ENCODE measurements at places on chromosomes 16 and 17.
A peak's percentile ranks its signal among the peaks of the same experiment; 100 is the strongest.

DNA sequence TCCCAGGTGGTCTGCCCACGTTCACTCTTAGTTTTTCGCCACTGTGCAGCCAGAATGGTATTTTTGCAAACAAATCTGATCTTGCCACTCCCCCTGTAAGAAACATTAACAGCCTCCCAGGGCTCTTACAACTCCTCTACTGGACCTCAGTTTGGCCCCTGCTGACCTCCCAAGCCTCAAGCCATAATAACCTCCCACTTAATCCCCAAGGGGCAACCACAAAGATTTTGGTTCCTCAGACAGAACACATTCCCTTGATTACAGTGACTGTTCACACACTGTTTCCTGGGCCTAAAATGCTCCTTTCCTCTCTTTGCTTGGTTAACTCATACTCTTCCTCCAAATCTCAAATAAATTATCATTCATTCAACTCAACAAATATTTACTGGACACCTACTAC is 21.5 kb upstream of the CD300E start:
- no peak for DNase-seq

DNA sequence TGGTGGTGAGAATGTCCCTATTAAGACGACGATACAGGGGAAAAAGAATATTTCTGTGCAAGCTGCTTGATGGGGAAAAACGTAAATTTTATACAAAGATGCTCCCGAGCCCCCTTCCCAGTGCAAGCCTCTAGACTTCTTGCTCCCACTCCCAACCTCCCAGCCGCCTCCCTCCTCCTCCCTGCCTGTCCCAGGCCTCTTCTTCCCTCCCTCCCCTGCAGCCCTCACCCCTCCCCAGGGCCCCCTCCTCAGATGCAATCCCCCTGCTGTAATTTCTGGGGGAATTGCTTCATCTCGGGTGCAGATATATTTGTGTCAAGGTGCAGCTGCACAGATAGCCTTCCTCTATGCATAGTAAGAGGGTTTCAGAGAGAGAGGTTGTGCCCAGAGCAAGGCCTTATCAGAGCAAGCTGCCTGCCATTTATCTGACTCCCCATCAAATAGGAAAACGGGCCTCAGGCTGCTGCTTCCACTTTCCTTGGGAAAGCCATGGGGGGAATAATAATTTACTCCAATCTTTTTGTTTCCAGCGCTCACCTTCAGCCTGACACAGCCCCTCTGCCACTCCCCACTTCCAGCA is 47.4 kb upstream of the LHX1 start:
- DNase-seq = no peak

GRCh38 chr17:74249590-74250270 is 24.3 kb upstream of the DNAI2 start:
- no peak for DNase-seq

DNA sequence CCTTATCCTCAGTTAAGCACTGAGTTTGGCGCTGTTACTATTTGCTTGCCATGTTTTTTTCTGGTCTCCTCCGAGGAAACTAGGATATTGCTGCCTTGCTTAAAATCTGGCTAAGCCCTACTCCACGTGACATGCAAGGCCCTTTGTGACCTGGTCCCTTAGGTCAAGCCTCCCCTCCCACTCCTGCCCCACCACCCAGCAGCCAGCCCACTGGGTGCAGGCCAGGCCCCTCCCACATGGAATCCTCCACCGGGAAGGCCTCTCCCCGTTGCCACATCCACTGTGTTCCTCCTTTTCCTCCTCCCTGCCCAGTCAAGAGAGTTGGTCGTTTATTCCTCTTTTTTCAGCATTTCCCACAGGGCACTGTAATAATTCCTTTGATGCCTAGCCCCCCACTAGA is 16.2 kb downstream of the PSMD3 start:
- DNase-seq = no peak

- no peak for DNase-seq
These were observed 11.9 kb downstream of the FOXK2 start for GRCh38 chr17:82531431-82531881.

DNA sequence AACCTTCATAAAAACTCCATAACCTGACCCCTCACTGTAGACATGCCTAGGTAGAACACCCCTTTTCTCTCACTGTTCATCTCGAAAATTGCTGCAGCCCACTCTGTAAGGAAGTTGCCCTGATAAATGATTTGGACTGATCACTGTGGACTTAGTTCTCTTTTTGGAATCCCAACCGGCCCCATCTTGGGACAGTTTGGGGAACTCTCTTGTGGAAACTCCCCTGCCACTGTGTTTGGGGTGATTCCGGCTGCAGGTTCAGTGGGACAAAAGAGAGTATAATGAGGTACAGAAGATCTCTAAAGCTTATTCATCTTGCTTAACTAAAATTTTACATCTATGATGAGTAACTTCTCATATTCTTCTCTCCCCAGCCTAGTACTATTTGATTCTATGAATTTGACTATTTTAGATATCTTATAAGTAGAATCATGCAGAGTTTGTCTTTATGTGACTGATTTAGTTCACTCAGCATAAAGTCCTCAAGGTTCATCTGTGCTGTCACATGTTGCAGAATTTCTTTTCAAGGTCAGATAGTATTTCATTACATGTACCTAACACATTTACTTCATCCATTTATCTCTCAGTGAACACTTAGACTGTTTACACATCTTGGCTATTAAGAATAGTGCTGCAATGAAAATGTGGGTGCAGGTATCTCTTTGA is 84.9 kb downstream of the ABCA8 start:
- DNase-seq = no peak

GRCh38 chr16:78390508-78391324 is 291.3 kb downstream of the WWOX start:
- no peak for DNase-seq

- no peak for DNase-seq
These were observed 113.4 kb downstream of the ENGASE start for GRCh38 chr17:79188048-79188447.

GRCh38 chr16:86498671-86499439 is 11.5 kb upstream of the FOXF1 start:
- DNase-seq = no peak

- DNase-seq = no peak
These were observed 1.1 kb upstream of the MYH11 start for GRCh38 chr16:15857724-15858560.

DNA sequence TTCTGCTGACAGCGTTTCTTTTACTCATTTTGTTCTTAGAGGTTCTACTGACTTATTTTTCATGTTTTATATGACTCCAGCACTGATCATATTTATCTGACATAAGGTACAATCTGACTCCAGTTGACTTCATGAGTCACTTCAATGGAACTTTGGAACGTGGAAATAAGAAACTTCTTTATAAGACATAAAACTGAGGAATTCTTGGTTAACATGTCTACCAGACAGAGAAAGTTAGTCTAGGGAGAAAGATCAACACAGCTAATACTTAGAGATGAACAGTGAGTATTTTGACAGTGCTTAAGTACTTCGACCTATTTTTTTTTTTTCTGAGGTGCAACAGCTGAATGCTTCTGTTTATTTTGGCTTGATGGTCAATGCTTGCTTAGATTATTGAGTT is 679.5 kb downstream of the KCNJ2 start:
- no peak for DNase-seq

DNA sequence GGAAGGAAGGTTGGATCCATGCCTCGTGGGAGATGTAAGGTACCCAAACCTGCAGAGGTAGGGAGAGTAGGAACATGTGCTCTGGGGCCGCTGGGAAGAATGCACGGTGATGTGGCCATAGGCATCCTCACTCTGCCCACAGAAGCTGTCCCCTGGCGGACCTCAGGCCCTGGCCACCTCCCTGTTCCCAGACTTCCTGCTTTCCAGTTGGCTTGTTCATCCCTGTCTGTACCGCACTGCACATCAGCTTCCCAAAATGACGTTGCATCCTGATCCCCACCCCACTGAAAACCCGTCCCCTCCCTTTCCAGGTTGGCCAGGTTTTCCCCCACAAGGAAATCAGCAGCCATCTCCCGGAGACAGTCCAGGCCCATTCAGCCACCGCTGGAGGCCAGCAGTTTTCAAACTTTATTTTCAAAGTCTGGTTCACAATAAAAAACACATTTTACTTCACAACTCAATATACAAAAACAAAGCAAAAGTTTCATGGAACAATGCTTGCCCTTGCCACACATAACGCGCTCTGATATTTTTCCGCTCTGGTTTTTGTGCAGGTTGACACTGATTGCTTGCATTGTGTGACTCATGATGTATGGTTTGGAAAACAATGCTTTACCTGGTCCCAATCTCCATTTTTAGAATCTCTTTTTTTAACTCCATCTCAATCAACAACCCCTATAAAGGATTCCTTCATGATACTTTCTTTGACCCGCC is 143.0 kb downstream of the GAS7 start:
- DNase-seq = no peak

DNA sequence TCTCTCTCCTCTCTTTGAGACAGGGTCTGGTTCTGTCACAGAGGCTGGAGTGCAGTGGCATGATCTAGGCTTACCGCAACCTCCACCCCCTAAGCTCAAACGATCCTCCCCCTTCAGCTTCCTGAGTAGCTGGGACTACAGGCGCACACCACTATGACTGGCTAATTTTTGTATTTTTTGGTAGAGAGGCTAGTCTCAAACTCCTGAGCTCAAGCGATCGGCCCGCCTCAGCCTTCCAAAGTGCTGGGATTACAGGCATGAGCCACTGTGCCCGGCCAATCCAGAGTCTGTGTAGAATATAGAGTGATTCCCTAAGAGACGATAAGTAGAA is 65.8 kb upstream of the RPH3AL start:
- peak; percentile 60 for DNase-seq

- no peak for DNase-seq
These were observed 8.0 kb upstream of the ARHGDIA start for GRCh38 chr17:81879121-81879520.

DNA sequence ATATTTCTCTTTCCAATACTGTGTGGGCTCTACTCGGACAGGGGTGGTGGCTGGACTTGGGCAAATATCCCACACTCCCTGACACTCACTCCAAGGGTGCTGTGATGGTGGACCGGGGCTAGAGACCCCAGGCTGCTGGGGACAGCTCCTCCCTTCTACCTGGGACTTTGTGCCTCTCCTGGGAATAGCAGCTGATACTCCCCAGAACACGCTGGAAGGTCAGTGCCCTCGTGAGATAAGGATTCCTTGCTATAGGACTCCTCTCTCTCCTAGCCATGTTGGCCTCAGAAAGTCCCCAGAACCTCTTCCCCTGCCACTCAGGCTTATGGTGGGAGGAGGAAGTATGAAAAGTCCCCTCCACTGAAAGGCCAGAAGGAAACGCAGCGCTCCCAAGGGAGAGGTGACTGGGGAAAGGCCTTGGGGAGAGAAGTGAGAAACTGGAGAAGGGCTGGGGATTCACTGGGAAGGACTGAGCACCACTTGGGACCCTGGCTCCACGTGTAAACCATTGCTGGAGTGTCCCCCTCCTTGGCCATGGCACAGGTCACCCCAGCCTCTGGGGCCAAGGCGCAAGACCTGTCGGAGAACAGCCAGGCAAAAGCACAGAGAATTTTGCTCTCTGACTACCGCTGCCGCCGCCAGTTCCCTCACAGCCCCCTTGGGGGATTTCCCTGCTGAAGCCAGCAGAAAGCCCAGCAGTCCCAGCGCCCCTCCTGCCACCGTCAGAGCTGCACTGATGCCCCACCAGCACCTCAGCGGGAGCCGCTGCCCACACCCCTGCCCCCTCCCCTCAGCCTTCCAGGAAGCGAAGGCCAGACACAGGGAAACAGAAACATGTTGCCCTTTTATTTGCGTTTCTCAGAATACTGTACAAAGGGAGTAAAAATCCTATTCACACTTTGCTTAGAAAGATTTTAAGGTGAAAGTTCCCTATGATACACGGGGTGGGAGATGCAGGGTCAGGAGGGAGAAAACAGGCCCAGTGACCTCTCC is 2.1 kb upstream of the GSDMB start:
- DNase-seq = no peak

GRCh38 chr16:65697521-65697920 is 575.7 kb upstream of the CDH11 start:
- no peak for DNase-seq

- no peak for DNase-seq
These were observed at the start of gene BICDL2 for GRCh38 chr16:3036726-3037315. Gene BICDL2 (minus strand): TSS chr16:3036944. CDS start chr16:3035496, 1,448 bp downstream.

GRCh38 chr17:74383141-74383540 is 15.8 kb downstream of the GPR142 start:
- DNase-seq = no peak

DNA sequence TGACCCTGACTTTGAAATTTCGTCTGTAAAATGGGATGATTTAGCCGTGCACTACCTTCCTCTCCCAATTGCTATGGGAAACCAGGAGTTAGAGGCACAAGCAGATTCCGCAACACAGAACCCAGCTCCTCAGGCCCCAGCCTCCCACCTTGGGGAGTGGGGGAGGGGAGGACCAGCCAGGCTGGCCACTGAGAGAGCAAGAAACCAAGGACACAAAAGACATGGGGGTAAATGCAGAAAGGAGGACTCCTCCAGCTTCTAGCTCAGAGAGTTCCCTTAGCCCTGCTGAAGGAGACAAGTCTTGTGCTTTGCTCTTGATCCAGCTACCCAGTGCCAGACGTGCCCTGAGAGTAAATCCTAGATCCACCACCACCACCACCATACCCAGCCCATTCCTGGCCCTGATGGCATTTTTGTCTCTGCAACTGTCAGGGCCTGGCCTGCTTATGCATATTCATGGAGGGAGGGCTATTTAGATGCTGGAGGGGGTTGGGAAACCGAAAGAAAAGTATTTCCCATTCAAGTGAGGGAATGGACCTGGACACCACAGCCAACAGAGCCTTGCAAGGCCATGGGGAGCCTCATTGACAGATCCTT is 25.9 kb downstream of the PITPNM3 start:
- no peak for DNase-seq

GRCh38 chr17:73553311-73553710 is 90.9 kb downstream of the SDK2 start:
- DNase-seq = no peak

DNA sequence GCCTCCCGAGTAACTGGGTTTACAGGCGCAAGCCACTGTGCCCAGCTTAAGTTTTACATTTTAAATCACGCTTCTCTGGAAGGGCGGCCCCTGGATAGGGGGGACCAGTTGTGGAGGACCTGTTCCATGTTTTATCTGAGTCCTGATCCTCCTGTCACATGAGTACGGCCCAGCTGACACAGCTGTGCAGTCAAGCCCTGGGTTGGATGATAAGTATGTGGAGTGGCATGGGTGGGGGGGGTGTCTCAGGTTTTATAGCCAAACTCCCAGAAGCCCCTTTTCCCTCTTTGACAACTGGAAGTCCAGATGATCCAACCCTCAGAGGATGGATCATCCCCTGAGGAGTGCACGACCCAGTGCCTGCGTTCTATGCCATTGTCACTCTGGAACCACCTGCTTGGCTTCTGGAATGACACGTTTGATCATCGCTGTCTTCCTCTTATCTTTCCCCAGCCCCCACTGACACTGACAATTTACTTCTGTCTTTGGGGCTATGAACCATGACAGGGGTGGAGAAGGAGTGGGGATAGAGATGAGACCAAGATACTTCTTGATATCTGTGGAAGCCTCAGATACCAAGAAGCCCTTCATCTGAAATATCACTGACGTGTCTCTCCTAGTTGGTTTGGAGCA is 191.2 kb downstream of the MSI2 start:
- no peak for DNase-seq

GRCh38 chr17:83145358-83145738 is 65.9 kb downstream of the METRNL start:
- no peak for DNase-seq
